Sigmoid colon (tissue), 7 donors: ENCODE measurements at places on chromosomes 6 and 20.

DNA sequence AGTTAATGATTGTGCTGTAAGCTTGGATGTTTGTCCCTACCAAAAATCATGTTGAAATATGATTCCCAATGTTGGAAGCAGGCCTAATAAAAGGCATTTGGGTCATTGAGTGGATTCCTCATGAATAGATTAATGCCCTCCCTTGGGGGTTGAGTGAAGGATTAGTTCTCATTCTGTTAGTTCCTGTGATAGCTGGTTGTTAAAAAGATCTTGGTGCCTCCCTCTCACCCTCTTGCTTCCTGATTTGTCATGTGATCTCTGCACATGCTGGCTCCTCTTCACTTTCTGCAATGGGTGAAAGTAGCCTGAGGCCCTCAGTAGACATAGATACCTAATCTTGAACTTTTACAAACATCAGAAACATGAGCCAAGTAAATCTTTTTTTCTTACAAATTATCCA, 115.6 kb upstream of the HCRTR2 start:
- H3K36me3 ChIP-seq: no peaks in the 10 kb centered on the region
- DNase-seq: no peak
- H3K27ac ChIP-seq: no peak overlapping the region
- H3K27me3 ChIP-seq: no peaks in the 10 kb centered on the region
- H3K4me1 ChIP-seq: no peaks in the 10 kb centered on the region
- H3K4me3 ChIP-seq: no peak overlapping the region

- no peak for DNase-seq
- H3K27me3 ChIP-seq: no peaks in the 10 kb centered on the region
- no peaks in the 10 kb centered on the region for H3K4me1 ChIP-seq
- no peak overlapping the region for H3K4me3 ChIP-seq
- no peaks in the 10 kb centered on the region for H3K36me3 ChIP-seq
These were observed 279.6 kb upstream of the ARID1B start for GRCh38 chr6:156497618-156498017.

DNA sequence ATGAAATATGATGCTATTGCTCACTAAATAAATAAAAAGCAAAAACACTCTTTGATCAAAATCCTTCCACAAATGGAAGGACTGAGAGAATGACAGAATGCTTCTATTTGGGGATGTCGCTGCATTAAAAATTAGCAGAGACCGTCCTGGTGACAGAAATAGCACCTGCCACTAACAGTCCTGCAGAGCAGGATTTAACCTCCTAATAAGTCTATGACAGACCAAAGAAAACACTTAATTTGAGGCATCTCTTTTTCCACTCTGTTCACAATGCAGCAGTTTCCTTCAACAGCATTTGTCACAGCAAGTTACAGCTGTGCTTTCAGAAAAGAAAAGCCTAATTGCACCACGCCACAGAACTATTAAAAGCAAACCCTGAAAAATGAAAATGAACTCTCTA, 140.6 kb upstream of the BEND6 start:
- no peaks in the 10 kb centered on the region for H3K27me3 ChIP-seq
- peaks cover 26% of the 10 kb centered on the region for H3K4me1 ChIP-seq
- peak overlapping the region; percentile 10 for H3K27ac ChIP-seq
- no peak overlapping the region for H3K4me3 ChIP-seq

DNA sequence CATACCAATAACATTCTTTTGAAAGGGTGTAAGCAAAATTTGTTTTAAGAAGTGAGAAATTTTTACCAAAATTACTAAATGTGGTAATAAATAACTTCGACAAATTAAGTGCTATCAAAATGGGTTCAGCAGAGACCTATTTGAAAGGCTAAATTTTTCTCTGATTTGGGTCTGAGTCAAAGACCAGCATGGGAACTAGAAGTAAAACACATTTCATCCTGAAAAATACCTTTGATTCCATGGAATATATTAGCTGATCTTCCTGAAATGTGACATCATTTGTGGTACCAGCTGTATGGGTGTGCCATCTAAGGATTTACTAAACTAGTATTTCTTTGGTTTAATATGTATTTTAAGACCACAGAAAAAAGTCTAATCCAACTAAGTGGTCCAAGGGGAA, 63.6 kb downstream of the BLOC1S5 start:
- no peaks in the 10 kb centered on the region for H3K4me1 ChIP-seq
- DNase-seq: no peak
- H3K36me3 ChIP-seq: no peaks in the 10 kb centered on the region
- H3K4me3 ChIP-seq: no peak overlapping the region
- no peak overlapping the region for H3K27ac ChIP-seq

DNA sequence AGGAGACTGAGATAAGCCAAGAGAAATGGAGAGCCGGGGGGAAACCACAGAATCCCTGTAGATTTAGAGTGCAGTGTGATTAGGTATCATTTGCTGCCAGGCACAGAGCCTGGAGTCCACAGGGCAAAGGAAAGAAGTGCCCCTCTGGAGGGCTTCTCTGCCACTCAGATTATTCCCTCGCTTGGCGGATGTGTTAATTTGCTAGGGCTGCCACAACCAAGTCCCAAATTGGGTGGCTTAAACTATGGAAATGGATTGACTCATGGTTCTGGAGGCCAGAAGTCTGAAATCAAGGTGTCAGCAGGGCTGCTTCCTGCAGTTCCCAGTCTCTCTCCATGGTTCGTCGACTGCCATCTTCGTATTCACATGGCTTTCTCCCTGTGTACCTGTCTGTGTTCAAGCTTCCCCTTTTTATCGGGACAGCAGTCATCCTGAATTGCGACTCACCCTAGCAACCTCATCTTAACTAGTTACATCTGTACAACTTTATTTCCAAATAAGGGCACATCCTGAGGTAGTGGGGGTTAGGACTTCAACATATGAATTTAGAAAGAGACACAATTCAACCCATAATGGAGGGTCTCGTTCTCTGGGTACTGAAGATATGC, 122.2 kb downstream of the ANKRD60 start:
- no peaks in the 10 kb centered on the region for H3K4me1 ChIP-seq
- H3K27ac ChIP-seq: no peak overlapping the region
- no peak overlapping the region for H3K4me3 ChIP-seq
- DNase-seq: no peak
- no peaks in the 10 kb centered on the region for H3K36me3 ChIP-seq

GRCh38 chr6:71205336-71205956, 83.2 kb upstream of the OGFRL1 start:
- H3K4me1 ChIP-seq: no peaks in the 10 kb centered on the region
- no peak overlapping the region for H3K27ac ChIP-seq
- no peaks in the 10 kb centered on the region for H3K36me3 ChIP-seq
- no peaks in the 10 kb centered on the region for H3K27me3 ChIP-seq
- no peak for DNase-seq
- no peak overlapping the region for H3K4me3 ChIP-seq

DNA sequence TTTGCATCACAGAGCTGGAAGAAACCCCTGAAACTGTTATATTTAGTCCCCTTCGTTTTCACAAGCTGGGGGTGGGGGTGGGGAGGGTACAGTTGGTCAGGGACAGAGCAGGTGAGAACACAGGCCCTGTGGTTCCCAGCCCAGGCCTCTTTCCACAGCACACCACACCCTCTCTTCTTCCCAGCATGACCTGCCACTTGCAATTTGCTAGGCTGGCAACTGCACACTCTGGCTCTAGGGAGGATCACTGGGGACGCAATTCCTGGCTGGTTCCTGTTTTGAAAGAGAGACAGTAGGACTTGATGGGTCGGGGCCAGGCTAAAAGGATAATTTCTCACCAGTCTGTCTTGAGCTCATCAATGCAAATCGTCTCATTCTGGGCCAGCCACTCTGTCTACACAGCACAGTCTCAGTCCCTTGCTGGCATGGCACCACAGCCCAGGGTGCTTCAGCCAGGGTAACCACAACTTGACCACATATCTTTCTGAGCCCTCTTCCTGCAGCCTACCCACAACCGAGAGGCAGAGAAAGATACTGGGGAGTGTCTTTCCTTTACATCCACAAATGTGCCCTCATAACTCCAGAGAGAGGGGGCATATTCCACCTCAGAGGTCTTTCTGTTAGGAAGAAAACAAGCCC, 41.7 kb upstream of the EMILIN3 start:
- peaks cover 58% of the 10 kb centered on the region for H3K36me3 ChIP-seq

GRCh38 chr20:2822073-2822472, 5.9 kb downstream of the TMEM239 start:
- H3K4me3 ChIP-seq: no peak overlapping the region
- peaks cover 33% of the 10 kb centered on the region for H3K27me3 ChIP-seq
- peaks cover 3% of the 10 kb centered on the region for H3K4me1 ChIP-seq
- H3K36me3 ChIP-seq: no peaks in the 10 kb centered on the region

DNA sequence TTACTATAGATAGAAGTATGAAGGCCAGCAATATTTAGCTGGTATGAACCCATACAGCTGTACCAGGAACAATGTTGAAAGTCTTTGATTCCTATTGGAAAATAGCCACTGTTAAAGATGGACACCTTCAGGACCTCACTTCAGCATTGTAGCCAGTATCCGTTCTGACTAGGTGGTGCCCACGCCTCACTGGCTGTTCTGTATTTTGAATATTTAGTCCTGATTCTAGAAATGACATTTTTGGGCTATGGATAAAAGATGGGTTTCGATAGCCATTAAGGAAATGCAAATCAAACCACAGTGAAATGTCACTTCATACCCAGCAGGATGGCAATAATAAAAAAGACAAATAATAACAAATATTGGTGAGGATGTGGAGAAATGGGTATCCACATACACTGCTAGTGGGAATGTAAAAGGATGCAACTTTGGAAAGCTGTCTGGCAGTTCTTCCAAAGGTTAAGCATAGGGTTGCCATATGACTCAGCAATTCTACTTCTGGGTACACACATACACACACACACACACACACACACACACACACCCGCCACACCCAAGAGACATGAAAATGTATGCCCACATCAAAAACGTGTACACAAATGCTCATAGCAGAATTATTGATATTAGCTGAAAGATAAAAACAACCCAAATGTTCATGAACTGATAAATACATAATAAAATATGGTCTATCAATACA, 56.8 kb downstream of the UTRN start:
- H3K4me1 ChIP-seq: peaks cover 19% of the 10 kb centered on the region
- no peaks in the 10 kb centered on the region for H3K27me3 ChIP-seq
- no peak overlapping the region for H3K4me3 ChIP-seq
- no peaks in the 10 kb centered on the region for H3K36me3 ChIP-seq
- DNase-seq: no peak

DNA sequence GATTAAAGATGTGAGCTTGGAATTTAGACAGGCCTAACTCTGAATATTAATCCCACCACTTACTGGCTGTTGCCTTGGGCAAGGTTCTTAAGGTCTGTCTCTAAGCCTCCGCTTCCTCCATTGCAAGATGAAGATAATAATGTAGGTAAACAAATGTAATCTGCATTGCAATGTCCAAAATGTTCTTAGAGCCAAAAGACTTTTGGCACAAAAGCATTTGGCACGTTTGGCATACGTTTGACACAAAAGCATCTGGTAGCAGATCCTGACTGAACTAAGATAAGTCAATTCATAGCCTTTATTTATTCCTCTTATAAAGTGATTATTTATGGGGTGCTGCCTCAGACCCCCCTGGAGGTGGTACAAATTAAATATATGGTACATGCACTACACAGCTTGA, 229.9 kb upstream of the STXBP5 start:
- H3K27ac ChIP-seq: no peak overlapping the region
- no peaks in the 10 kb centered on the region for H3K4me1 ChIP-seq
- no peak for DNase-seq
- no peak overlapping the region for H3K4me3 ChIP-seq

DNA sequence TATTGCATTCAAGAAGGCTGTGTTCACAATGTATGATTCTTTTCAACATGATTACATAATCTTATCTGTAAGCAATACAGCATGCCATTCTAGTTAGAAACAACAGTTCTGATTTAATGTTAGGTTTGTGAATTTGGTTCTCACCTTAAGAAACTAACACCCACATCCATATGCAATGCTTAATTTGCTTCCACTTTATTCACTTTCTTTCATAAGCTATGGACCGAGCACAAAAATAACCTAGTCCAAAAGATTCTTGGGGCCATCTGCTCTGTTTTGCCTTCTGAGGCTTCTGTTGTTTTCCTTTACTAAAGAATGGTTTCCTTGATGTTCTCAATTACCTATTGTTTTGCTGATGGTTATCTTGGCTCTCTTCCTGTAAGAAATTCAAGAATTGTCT, 258.2 kb downstream of the EYS start:
- no peak for DNase-seq
- no peak overlapping the region for H3K27ac ChIP-seq
- H3K36me3 ChIP-seq: no peaks in the 10 kb centered on the region
- H3K27me3 ChIP-seq: no peaks in the 10 kb centered on the region
- H3K4me3 ChIP-seq: no peak overlapping the region

DNA sequence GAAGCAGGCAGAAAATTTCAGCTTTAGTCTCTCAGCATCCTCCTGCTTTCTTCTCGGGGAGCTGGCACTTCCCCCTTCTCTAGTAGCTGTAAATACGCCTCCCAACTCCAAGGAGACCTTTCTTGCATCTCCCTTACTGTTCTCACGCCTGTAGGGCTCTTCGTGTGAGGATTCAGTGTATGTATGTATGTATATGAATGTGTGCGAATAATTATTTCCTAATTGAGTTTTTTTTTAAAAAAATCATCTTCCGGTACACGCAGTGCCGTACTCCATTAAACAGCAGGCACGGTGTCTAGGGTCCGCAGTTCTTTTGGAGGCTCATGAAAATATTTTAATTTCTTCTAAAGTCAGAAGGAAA, 85.4 kb downstream of the HFE start:
- no peaks in the 10 kb centered on the region for H3K36me3 ChIP-seq
- no peaks in the 10 kb centered on the region for H3K27me3 ChIP-seq
- H3K4me3 ChIP-seq: peak overlapping the region; percentile 63

DNA sequence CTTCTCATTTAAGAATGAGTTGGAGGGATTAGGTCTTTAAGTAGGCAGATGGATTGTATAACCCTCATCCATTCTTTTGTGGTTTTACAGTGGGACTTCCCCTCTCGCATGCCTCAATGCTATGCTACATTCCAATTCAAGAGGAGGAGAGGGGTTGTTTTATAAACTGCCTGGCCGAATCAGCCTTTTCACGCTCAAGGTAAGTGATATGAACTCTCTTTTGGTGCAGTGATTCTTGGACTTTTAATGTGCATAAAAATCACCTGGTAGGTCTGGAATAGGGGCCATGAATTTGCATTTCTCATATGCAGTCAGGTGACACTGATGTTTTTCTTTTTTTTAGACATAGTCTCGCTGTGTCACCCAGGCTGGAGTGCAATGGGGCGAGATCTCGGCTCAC, 10.8 kb downstream of the ASXL1 start:
- H3K27ac ChIP-seq: no peak overlapping the region
- no peak for DNase-seq
- H3K4me3 ChIP-seq: no peak overlapping the region
- no peaks in the 10 kb centered on the region for H3K36me3 ChIP-seq
- peaks cover 40% of the 10 kb centered on the region for H3K4me1 ChIP-seq

GRCh38 chr20:34110025-34110744, 1.9 kb downstream of the EIF2S2 start:
- H3K4me3 ChIP-seq: no peak overlapping the region
- no peaks in the 10 kb centered on the region for H3K27me3 ChIP-seq
- H3K27ac ChIP-seq: peak overlapping the region; percentile 98
